ENCODE measurements at places on chromosomes 1 and 21.

GRCh38 chr1:214900590-214900989 lies 181.9 kb upstream of the KCNK2 start:
- no peak for DNase-seq

DNA sequence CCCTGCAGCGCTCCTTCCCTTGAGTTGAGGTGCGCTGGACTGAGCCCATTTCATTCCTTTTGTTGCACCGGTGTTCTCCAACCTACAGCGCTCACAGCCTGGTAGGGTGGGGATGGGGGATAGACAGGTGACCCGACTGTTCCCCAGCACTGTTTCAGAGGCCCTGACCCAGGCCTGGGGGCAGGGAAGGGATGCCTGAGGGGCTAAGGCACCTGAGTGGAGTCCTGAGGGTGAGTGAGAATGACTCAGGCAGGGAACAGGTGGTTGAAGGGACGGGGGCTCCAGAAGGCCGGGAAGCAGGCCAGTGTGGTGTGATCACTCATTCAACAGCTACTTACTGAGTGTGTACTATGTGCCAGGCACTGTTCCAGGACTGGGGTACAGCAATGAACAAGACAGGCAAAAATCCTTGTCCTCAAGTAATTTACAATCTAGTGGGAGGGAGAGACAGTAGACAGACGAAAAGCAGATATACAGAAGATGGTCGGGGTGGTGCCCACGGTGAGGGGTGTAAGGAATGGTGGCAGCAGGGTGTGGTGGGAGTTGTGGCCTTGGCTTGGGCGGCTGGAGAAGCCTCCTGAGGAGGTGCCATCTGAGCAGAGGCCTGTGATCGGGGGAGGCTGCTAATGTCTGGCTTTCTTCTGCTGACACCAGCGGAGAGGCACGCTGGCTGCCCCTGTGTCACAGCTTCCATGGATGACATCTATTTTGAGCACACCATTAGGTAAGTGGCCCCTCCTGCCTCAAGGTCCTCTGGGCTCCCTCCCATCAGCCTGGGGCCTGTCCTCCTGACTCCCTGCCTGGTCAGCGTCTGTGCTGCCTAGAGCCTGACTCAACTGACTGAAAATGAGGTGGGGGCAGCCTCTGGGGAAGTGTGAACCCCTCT lies 37.4 kb downstream of the ACOT11 start:
- no peak for DNase-seq

DNA sequence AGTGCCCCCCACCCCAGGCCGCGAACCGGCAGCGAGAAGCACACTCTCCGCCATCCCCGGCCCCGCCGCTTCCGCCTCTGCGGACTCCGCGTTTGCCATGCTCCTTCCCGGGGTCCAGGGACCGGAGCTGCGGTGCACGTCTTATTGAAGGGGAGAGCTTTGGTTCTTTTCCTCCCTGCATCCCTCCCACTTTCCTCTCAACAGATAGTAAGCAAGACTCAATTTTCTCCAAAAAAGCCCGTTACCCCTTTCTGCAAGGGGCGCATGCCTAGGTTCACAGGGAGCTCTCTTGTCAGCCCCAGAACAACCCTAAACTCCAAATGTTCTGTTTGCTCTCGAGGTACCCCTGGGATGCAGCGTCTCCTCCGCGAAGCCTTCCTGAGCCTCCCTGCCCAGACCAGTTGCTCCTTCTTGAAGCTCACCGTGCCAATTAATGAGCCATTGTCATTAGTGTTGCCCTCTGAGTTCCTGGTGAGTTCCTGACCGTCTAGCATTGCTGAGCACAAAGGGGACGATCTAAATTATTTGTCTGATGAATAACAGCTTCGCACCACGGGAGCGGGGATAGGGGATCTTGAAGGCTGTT lies 8.1 kb downstream of the FOXD3 start:
- DNase-seq: no peak

DNA sequence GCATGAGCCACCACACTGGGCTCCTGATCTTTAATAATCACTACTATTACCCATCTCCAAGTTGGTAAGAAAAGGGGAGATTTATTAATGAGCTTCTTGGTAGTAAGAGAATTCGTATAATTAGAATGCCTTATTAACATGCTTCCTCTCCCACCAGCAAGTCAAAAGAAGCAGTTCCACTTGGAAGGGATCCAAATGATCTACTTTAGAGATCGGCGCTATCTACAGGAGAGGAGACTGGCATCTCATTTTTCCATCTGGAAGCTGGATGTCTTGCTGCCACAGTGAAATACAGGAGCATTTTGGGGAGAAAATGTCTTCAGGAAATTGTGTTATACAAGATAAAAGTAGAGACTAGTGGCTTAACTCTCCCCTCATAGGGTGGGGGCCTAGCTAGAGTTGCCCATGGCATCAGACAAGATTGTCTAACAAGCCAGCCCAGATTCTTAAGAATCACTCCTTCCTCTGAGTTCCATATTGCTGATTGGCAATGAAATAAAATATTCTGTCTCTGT lies 33.6 kb upstream of the CAMSAP2 start:
- no peak for DNase-seq

- DNase-seq: no peak
Observed at GRCh38 chr1:1344655-1345361, 4.4 kb downstream of the DVL1 start.

DNA sequence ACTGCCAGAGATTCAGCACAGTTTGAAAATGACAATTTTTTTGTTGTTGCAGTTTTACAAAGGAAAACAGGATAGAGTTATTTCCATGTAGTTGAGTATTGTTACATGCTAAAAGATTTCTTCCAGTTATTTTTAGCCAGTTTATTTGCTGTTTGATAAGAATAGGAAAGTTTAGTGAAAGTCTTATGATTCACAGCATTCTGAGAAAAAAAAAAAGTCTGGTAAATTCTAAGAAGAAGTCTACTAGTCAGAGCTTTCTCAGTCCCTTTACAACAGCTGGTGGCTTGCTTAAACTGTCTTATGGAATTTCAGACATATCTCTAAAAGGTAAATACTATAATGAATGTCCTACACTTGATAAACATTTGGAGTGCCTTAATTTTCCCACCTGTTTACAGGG lies 341.7 kb downstream of the DSCAM start:
- no peak for DNase-seq
